ENCODE measurements at places on chromosomes 7 and 10.

- no peak for DNase-seq
Measured at GRCh38 chr7:126016722-126017121, 1087.1 kb upstream of the POT1 start.

GRCh38 chr7:40545739-40546138 is 410.9 kb downstream of the SUGCT start:
- no peak for DNase-seq

- DNase-seq, result peak; percentile 80
Measured at GRCh38 chr7:873367-874002, 2.9 kb upstream of the GET4 start.

DNA sequence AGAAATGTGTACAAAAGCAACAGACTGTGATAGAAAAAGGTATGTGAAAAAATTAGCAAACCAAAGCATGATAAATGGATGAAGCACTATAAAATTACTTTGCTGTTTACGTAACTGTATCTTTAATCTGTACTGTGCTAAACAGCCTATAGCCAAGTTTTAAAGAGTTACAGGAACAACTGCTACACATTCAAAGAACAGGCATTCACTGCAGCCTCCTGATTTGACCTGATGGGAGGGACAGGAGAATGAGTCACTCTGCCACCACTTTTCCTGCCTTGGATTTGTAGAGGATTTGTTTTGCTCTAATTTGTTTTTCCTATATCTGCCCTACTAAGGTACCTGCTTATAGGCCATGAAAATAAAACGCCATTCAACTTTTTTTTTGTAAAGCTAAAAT is 116.1 kb downstream of the FANK1 start:
- no peak for DNase-seq

GRCh38 chr10:6185039-6185716 is 17.6 kb upstream of the PFKFB3 start:
- no peak for DNase-seq

- DNase-seq, result no peak
Measured at GRCh38 chr10:93818086-93818485, 60.4 kb downstream of the LGI1 start.

DNA sequence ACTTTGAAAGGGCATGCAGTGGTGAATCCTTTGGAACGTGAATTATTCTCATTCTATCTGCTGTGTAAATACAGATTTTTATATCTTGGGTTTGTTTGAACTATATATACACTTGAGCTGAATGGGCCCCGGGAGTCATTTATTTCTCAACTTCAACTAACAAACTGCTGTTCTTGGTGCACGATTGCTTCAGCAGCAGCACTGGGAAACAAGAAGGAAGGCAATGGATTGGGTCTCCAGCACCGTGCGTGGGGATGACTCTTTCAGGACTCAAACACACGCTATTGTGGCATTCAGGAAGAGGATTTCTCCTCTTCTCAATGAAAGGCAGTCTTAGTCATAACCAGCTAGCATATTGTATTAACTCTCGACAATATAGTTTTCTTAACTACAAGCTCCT is 226.0 kb upstream of the NFE2L3 start:
- DNase-seq, result no peak

DNA sequence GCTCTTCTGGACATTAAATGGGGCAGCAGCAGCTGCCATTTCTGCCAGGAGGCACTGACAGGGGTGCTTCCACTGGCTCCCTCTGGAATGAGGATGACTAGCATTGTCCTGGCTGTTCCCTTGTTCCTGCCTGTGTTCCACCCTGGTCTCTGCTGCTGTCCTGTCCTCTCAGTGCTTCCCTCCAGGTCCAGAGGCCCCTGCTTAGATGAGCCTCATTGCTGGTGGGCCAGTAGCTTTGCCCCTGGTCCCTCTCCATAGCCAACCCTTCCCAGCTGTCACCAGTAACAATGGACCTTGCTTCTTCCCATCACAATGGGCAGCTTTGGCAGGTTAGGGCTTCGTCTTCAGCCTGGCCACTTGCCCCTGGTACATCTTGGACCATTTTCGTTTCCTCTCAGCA is 561.1 kb downstream of the TCERG1L start:
- no peak for DNase-seq

All from hematopoietic multipotent progenitor cell (in vitro differentiated cells).